ENCODE measurements at places on chromosomes 13 and 19.
A peak's percentile ranks its signal among the peaks of the same experiment; 100 is the strongest.

DNA sequence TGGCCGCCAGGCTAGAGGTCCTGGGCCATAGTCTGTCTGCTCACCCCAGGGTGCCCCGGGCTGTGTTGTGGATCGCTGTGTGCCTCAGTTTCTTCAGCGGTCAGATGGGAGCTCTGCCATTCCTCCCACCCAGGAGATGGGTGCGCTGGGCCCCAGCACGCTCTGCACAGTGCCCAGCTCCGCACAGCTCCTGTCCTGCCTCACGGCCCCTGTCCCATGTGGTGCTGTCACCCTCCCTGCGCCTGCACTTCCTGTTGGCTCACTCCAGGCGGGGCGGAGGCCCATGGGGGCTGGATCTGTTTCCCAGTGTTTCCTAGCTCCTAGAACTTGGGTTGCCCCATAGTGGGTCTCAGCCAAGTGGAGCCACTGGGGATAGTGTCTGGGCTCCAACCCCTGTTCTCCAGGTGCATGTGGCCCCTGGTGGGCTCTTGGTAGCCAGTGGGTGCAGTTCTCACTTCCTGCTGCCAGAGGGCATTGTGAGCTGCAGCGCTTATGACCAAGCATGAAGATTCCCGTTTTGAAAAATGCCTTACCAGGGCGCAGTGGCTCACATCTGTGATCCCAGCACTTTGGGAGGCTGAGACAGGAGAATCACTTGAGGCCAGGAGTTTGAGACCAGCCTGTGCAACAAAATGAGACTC lies 69.8 kb downstream of the KDM4B start:
- no peak for DNase-seq

DNA sequence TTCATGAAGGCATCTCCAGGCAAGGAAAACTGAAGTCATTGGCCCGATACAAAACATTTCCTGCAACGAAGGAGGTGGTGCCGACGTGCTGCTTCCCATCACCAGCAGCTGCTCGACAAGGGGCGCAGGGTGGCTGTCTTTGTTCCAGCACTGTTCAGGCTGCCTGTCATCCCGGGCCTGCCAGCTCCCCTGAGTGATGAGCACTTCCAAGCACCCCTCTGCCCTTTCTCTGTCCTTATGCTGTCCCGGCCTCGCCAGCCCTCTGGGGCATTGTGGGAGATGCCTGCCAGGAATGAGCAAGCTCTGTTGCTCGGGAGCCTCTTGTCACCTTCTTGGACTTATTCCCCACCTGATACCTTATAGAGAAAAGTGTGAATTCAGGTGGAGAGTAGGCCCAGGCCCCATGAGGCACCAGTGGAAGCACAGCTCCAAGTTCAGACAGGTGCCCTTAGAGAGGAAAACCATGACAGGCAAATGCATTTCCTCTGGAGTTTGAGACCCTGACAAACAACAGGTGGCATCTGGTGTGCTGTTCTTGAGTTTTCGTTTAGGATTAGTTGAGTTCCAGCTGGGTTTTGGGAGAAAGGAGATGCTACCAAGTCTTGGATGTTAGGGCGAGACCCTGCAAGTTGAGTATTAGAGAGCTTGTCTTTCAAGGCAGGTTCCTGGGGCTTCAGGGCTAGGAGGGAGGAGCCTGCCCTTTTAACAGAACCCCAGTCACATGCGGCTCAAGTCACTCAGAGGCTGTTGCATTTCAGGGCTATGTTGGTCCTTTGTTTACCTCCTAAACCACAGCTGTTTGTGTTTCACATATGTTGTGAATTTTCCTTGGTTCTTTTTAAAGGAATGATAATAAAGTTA lies 21.4 kb downstream of the BBC3 start:
- DNase-seq = no peak

DNA sequence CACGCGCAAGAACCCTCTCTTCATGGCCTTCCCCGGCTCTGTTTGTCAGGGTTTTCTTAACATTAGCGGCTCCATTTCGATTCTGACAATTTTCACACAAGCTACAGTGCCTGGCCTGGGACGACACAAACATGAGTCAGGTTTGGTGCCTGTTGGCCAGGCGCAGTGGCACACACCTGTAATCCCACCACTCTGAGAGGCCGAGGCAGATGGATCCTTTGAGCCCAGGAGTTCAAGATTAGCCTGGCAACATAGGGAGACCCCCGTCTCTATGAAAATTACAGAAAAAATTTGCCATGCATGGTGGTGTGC lies 1.9 kb upstream of the RAB20 start:
- DNase-seq = no peak

DNA sequence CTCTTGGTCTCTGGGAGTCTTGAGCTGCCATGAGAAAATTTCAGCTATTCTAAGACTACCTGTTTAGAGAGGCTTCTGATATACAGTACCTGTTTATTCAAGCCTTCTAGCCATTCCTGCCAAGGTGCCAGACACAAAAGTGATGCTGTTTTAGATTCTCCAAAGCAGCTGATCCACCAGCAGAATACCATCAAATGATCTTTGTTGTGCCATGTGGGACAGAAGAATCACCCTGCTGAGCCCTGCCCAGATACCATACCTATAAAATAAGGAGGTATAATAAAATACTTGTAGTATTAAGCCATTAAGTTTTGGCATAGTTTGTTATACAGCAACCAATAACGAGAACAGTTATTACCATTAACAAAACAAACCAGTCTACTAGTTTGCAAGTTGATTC lies 14.1 kb upstream of the SOX21 start:
- no peak for DNase-seq

GRCh38 chr13:23959231-23959862 lies 62.0 kb upstream of the C1QTNF9B start:
- DNase-seq = no peak

- DNase-seq = no peak
Measured at GRCh38 chr13:26476782-26477142, 80.7 kb upstream of the WASF3 start.

- no peak for DNase-seq
Measured at GRCh38 chr13:85675151-85675907, 123.9 kb downstream of the SLITRK6 start.

GRCh38 chr19:43747557-43748204 lies 7.1 kb downstream of the SMG9 start:
- no peak for DNase-seq

DNA sequence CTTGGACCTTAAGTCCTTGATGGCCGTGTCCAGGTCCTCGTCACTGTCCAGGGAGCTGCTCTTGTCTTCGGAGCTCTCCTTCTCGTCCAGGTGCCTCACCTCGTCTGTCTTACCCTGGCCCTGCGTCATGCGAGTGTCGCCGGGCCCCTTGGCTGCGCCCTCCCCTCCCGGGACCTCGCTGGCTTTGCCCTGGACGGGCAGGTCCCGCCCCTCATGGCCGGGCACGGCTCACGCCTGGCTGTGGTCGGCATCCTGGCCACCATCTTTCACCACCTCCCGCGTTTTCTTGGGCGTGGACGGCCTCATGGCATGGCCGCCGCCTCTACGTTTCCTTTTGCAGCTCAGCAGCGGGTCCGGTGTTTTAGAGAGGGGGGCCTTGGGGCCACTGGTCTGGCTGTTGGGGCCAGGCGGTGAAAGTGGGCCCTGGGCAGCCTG lies 14.8 kb downstream of the RB1 start:
- DNase-seq = no peak

GRCh38 chr13:98370806-98371515 lies 193.9 kb upstream of the RNF113B start:
- no peak for DNase-seq

- DNase-seq = no peak
Measured at GRCh38 chr19:455031-455705, 5.7 kb downstream of the SHC2 start.

DNA sequence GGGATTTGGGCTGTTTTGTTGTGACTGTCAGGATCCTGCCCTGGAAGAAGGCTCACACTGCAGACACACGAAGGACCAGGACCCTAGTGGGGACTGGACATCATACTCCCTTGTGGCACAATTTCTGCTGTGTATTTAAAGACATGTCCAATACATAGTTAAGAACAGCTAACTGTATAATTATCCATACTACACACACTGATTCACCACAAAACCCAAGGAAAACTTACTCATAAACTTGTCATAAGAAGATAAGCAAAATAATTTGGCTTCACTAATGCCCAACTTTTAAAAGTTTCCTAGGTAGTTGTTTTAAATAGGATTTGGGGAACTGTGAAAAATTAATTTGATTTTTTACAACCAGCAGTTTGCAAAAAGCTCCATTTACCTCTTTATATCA lies 46.1 kb downstream of the LATS2 start:
- no peak for DNase-seq

- no peak for DNase-seq
Measured at GRCh38 chr13:97307882-97308624, 85.9 kb downstream of the MBNL2 start.

DNA sequence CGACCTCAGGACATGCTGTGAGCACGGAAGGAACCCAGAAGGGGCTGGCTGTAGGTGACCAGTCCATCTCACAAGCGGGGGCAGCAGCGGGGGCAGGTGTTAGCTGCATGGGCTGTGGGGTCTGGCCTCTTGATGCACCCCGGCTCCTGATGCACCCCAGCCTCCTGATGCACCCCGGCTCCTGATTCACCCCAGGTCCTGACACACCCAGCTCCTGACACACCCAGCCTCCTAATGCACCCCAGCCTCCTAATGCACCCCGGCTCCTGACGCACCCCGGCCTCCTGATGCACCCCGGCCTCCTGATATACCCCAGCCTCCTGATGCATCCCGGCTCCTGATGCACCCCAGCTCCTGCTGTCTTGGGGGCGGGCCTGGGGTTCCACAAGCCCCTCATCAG lies 7.4 kb downstream of the LSM7 start:
- DNase-seq = no peak

- no peak for DNase-seq
Measured at GRCh38 chr19:31138077-31138476, 211.2 kb downstream of the TSHZ3 start.

DNA sequence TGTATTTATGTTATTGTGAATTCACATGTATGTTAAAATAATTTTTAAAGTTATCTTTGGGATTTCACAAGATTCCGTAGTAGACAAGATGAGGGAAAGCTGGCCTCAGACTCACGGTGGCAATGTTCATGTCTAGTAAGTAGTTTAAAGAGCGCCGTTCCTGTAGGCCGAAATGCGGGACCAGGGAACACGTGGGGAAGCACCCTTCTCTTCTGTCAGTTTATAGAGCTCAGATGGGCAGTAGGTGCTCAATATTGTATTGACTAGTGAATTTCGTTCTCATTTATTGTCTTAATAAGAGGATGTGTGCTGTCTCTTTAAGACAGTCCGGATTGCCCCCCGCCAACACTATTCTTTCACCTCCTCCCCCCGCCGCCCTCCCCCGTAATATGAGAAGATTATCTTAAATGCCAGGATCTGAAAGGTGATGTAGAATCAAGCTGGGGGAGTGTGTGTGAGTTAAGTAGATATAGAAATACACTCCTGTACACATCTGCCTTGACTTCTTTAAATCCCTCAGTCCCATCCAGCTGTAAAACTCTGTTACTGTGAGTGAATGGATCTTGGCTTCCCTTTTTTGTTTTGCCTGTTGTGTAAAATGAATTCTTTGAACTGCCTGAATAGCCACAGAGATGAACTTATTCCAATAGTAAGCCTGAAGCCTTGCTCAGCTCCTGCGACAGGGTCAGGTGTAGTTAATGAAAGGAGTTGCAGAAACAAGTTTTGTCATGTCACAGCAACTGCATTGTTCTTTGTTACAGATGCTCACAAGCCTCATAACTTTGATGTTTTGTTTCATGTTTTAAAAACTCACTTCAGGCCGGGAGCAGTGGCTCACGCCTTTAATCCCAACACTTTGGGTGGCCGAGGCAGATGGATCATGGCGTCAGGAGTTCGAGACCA lies 1.3 kb downstream of the LAMP1 start:
- DNase-seq = no peak

- no peak for DNase-seq
Measured at GRCh38 chr13:41427666-41428065, 29.7 kb upstream of the RGCC start.

GRCh38 chr13:109789262-109789661 lies 2.9 kb upstream of the IRS2 start:
- DNase-seq = no peak

DNA sequence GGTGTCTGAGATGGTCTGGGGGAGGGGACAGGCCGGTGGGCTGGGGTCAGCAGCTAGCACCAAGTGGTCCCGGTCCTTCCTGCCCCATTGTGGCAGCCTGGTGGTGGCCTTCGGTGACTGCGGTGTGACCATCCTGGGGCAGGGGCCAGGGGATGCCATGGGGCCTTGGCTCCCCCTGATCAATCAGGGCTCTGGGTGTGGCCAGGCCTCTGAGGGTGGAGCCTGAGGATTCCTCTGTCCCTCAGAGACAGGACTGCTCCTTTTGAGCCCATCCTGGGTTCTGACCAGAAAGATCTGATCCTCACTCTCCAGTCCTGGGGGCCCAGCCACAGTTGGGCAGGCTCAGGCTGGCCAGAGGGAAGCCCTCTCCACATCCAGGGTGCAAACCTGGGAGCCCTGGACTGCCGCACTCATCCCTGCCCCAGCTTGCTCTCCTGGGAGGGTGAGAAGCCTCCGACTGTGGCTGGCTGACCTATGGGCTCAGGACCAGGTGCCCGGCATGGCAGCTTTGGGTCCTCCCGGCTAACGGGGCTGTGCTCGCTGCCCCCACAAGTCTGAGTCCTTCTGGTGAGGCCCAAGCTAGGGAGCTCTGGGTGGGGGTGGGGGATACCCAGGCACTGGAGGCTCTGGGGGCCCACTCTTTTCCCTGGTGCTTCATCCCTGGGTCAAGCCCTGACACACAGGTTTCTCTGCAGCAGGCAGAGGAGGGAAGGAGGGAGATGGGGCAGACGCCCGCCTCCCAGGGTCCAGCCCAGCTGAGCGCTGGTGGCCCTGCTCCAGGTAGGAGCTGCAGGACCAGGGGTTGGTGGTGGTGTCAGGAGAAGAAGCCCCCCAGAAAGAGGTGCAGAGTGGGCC lies 59.5 kb downstream of the IER2 start:
- no peak for DNase-seq

DNA sequence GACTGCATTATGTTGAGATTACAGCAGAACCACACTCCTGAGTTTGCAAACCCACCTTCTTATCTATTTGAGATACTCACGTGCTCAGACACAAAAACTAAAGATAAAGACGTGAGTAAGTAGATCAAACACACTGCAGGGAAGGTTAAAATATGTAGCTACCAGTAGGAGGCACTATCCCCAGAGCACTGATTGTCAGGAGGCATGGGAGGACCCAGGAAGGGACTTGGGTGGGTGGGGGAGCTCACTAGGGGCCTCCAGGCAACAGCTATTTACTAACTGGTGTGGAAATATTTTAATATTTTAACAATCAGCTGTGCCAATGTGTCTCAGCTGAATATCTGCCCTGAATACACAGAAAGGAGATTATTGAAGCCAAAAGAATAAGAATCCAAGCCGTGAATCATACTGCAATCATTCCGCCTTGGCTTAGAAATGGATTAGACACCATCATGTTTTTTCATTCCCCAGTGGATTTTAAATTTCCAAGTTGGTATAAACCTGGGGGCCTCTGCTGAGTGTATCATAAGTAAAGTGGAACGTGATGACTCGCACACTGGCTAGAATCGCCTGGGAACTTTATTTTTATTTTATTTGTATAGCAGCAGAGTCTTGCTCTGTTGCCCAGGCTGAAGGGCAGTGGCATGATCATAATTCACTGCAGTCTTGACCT lies 73.2 kb upstream of the CACNA1A start:
- DNase-seq = no peak

GRCh38 chr19:44839276-44839675 lies 6.8 kb upstream of the NECTIN2 start:
- DNase-seq = no peak

- DNase-seq = no peak
Measured at GRCh38 chr19:10729411-10729810, 11.5 kb downstream of the DNM2 start.

- DNase-seq = no peak
Measured at GRCh38 chr19:15251010-15251748, 18.9 kb upstream of the EPHX3 start.

- peak; percentile 29 for DNase-seq
Measured at GRCh38 chr19:44576843-44577565, 36.4 kb upstream of the IGSF23 start.

GRCh38 chr19:49984491-49984890 lies 23.5 kb upstream of the SIGLEC11 start:
- DNase-seq = no peak

All from NCI-H1436 (cell line).